ENCODE measurements at places on chromosomes 7 and 10.

DNA sequence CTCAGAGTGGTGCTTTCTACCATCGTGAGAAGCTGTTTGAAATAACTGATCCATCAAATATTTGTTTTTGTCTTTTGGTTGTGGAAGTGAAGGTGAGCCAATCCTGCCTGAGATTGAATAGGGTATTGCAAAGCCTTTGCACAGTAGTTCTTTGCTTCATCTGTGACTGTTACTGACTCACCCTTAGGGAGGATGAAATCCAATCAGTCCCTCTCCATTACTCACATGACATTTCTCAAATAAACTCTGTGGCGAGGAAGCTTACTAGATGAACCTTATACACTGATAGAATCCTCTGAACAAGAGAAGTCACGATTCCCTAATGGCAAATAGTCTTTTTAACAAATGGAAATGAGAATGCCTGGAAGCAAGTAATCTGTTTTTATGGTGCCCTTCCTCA is 31.9 kb downstream of the HEPACAM2 start:
- DNase-seq: no peak

- no peak for DNase-seq
Observed at GRCh38 chr10:9302140-9302746, 1247.8 kb downstream of the GATA3 start.

DNA sequence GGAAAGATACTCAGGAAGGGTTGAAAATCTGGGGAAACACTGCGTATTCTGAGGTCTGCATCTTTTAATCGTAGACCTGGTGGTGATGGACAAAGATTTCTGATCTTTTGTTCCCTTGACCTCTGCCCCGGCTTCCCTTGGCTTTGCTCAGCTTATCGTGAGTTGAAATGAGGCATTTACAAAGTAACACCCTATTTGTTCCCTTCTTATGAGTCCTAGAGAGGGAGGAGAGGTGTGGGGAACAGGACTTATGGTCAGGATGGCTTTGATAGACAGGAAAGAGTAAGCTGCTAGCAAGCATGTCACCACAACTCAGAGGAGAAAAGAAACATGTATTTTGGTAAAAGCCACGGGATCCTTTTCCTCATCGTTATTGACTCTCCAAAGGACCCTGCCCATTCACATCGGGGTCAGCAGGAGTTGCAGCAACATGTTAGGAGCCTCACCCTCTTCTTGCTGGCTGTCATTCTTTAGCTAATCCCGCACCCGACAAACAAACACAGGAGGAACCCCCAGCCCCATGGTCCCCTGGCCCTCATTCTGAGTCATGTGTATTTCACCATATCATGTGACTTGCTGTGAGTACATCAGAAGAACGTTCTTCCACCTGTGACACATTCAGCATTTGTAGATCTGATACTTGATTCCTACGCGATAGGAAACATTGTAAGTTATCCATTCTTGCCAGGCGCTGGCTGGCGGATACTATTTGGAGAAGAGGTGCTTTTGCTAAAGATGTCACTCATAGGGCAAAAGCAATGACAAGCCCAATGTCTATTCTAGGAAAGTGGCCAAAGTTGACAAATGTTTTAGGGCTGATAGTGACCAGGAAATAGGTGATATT is 170.1 kb downstream of the RTKN2 start:
- DNase-seq: no peak

DNA sequence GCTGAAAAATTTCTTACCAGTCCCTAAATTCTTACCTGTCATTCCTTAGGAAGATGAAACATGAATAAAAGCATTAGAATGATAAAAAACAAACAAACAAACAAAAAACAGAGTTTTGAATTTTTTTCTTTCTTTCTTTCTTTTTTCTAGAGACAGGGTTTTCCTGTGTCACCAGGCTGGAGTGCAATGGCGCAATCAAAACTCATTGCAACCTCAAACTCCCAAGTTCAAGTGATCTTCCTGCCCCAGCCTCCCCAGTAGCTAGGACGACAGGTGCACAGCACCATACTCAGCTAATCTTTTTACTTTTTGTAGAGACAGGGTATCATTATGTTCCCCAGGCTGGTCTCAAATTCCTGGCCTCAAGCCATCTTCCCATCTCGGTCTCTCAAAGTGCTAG is 26.5 kb downstream of the NT5C2 start:
- no peak for DNase-seq

DNA sequence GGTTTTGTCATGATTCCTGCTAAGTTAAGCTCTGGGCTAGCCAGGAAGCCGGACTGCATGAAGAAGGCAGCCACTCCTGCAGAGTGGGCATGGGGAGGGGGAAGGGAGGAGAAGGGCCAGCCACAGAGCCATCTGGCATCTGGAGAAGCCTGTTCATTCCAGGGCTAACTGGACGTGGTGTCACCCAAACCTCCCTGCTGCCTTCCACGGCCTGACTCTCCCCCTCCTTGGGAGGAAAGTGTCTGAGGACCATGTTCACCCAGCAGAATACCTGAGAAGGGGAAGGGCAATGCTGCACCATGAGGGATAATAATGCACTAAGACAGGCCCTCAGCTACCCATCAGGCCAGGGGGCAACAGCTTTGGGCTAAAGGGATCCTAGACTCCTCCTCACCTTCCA is 15.4 kb downstream of the AQP1 start:
- no peak for DNase-seq

DNA sequence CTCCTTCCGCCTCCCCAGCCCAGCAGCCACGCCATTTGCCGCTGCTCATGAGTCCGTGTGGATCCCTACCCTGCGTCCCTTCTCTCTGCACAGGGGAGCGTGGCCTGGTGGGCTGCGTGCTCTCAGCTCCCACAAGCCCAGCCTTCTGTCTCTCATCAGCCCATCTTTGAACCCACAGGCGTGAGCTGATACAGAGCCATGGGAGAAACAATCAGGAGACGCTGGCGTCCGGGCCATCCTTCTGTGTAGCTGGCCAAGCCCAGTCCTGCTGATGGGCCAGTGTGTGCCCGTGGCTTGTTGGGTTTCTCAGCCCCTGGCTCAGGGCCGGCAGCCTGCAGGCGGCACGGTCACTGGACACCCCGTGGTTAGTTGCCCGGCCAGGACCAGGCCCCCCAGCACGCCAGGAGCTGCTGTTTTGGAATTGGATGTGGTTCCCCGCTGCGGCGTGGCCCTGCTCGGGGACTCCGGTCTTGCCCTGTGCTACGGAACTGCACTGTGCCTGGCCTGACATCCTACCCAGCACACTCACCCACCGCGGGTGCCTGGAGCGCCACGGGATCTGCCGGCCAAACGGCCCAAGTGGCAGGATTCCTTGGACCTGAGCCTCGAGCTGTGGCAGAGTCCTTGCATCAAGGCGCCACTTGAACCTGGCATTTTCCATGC is 88.9 kb downstream of the ELFN1 start:
- no peak for DNase-seq

DNA sequence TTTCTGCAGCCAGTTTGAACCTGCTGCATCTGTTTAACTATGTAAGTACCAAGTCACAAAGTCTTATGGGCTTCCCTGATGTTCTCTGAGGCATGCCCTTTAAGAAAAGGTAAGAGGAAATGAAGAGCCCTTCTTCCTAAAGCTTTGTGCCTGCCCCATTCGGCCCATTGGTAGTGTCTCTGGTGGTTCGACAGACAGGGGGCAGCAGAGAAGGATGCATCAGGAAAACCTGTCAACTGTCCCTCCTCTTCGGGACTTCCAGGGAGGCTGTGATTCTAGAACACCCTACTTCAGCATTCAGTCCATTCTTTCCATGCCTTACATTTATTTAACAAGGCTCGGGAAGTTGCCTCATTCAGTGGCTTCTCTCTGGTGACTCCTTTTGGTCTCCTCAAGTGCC is 1.9 kb upstream of the SFRP4 start:
- no peak for DNase-seq

DNA sequence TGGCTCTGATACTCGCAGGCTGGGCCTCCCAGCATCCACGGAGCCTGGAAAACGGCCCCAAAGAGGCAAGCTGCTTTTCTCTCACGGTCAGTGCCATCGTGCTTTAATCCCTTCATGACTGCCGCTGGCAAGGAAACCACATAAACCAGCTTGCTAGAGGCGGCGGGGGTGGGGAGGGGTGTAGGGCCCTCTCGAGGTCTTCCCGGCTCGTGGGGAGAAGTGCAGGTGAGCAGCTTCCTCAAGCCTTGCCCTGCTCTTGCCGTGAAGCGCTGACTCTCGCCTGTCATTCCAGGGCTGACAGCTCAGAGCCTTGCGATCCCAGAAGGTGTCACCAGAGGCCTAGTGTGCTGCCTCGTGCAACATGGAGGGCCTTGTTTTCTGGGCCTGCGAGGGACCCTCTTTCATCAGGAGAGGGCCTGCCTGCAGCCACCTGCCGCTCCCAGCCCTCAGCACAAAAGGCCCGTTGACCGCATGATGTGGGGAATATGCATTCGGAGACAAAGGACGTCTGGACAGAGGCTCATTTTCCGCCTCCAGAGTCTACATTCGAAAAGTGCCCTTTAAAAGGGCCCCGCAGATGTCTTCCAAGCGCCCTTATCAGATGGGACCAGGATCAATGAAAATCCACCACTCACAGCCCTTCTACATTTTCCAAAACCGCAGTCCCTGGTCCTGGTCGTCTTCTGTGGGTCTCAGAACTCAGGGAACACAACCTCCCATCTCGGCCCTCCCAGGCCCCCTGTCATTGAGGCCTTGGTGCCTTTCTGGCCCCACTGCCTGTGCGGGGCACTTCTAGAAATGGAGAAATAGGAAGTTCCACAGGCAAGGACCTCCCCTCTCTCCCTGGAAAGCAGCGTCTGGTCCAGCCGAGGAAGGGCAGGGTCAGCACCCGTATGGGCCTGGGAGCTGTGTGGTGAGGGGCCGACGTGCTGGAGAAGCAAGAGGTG is 58.7 kb downstream of the ZRANB1 start:
- DNase-seq: no peak

GRCh38 chr10:11242443-11243387 is 225.0 kb downstream of the CELF2 start:
- DNase-seq: no peak

DNA sequence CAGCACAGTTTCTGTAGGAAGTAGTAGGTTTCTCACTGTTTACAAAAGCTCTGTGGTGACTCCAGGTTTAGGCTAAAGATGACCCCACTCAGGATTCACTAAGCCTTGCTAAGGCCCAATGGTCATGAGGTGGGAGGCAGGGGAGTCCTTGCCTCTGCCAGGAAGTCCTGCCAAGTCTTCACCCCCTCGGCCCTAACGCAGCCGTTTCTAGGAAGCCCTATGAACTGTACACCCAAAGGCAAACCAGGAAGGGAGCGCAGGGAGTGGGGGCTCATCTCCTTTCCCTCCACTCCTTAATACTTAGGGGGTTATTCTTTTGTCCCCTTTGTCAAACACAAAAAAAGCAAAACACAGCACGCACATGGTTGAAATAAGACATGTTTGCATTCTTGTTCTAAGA is 64.6 kb downstream of the CTBP2 start:
- DNase-seq: no peak

GRCh38 chr7:41820111-41820671 is 117.3 kb upstream of the INHBA start:
- no peak for DNase-seq

DNA sequence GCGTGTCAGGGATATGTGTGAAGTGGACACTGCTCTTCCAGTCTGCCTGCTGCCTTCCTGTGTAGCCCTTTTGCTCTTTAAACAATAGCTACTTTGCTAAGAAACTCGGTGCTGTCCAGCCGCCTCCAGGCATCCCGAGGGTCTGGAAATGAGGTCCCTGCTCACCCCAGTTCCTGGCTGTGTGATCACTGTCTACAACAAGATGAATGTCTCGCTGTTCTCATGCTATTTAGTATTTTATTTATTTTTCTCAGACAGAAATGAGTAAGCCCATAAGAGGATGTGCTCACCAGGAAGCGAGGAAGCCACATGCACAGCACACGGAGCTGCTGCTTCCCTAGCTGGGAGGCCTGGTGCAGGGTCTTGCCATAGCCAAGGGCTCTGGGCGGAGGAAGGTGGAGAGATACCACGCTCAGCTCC is 167.0 kb upstream of the PITRM1 start:
- DNase-seq: no peak

- no peak for DNase-seq
Observed at GRCh38 chr10:14904316-14904732, 25.7 kb downstream of the SUV39H2 start.
